ENCODE measurements at places on chromosomes 16 and 17.

- DNase-seq = no peak
These were observed 239.8 kb upstream of the CCL2 start for GRCh38 chr17:34015253-34015652.

DNA sequence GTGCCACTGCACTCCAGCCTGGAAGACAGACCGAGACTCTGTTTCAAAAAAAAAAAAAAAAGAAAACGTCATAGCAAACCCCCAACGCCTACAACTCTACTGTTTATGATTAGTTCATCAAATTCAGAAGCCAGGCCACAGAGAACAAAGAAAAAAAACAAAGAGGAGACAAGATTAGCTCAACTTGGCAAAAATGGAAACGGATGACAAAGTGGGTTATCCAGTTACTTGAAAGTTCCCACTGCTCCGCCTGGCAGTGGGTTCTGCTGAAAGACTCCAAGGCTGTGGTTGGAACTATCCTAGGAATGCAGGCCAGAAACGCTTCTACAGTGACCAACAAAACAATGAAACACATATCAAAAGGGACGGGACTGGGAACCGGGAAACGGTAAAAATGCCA is 53.1 kb downstream of the MRM3 start:
- no peak for DNase-seq

DNA sequence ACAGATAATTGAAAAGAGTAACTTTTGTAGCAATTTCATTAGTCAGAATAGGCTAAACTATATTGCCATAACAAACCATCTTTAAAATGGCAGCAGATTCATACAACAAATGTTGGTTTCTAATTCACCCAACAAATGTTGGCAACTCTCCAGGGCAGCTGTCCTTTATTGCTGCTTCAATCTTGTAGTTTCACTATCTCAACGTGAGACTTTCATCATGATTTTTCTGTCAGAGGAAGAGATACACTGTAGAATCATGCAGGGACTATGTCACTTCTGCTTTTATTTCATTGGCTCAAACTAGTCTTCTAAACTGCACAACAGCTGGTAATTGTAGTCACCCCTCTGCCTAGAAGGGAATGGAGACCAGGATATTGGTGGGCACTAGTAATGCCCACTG is 174.2 kb downstream of the TANC2 start:
- DNase-seq = no peak

GRCh38 chr16:3174618-3175148 is 13.3 kb upstream of the OR1F1 start:
- DNase-seq = no peak

- no peak for DNase-seq
These were observed 1.5 kb downstream of the TNRC6C start for GRCh38 chr17:77959926-77960521.

- DNase-seq = no peak
These were observed 132.3 kb downstream of the PCTP start for GRCh38 chr17:55883149-55883548.

DNA sequence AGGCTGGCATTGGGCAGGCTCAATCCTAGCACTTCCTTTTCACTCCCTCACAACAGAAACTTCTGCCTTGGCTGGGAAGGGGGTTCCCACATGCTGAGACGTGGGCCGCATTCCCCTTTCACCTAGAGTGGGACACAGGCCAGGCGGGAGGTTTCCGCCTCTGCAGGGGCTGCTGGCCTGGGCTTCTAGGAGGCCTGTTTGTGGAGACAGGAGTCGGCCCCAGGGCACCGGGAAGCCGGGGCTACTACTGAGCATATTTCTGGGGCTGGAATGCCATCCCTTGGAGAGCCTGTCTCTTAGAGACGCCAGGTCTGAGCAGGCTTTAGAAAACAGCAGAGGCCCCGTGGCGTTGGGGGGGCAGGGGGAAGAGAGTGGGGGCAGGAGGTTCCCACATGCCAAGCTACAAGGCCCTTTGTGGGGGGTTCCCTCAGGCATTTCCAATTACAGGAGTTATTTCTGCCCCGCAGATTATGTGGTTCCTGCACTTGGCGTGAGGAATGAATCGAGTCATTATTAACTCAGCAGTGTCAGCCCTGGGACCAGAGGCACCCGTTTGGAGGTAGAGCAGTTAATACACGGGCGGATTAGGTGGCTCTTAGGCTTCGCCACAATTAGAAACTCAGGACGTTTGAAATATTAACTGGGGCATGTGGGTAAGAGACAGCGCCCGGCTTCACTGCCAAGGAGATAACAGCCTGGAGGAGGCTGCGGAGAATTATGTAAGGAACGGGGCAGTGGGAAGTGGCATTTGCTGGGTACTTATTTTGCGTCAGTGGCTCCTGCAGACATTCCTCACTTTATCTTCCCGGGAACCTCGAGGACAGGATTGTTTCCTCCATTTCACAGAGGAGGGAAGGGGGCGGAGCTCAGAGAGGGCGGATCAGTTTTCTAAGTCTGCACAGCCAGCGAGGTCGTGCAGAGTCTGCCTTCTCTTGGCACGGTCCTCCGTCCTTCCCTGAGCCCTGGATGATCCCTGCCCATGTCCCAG is 162.5 kb downstream of the MAF start:
- DNase-seq = no peak

- no peak for DNase-seq
These were observed 42.7 kb downstream of the PGS1 start for GRCh38 chr17:78421084-78421533.

GRCh38 chr17:79810130-79811010 is 13.5 kb upstream of the CBX8 start:
- peak; percentile 68 for DNase-seq

DNA sequence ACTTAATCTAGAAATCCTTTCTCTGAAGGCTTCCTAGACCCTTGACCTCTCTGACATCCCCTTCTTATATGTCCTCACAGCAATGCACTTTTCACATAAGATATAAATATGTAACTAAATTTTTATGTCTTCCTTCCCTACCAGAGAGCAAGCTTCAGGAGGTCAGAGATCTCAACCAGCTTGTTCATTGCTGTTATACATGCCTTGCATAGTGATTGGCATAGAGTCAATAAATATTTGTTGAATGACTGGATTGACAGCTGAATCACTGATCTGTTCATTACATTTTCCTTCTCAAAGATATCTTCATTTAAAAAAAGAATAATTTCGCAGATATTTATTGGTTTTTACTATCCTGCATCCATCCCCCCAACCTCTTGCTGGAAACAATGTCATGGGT is 29.5 kb downstream of the HYDIN start:
- DNase-seq = no peak

All from stimulated activated CD8-positive, alpha-beta memory T cell treated with anti-CD3 and anti-CD28 coated beads, Interleukin-12 subunit alpha, Interleukin-12 subunit beta, amount 100 ng/mL, for 1 hour (primary cell).